ENCODE measurements at places on chromosomes 3 and 15.

DNA sequence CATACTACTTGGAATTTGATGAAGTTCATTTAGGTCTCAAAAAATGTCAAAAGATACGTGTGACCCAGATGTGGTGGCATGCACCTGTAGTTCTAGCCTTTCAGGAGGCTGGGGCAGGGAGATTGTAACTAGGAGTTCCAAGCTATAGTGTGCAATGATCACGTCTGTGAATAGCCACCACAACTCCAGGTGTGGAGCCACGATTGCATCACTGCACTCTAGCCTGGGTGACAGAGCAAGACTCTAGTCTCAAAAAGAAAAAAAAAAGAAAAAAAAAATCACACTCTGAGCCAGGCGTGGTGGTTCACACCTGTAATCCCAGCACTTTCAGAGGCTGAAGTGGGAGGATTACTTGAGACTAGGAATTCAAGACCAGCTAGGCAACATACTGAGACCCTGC lies 14.2 kb downstream of the MAP4 start:
- DNase-seq = no peak

- DNase-seq = no peak
Observed at GRCh38 chr3:51955893-51956770, 951 bp downstream of the GPR62 start.

DNA sequence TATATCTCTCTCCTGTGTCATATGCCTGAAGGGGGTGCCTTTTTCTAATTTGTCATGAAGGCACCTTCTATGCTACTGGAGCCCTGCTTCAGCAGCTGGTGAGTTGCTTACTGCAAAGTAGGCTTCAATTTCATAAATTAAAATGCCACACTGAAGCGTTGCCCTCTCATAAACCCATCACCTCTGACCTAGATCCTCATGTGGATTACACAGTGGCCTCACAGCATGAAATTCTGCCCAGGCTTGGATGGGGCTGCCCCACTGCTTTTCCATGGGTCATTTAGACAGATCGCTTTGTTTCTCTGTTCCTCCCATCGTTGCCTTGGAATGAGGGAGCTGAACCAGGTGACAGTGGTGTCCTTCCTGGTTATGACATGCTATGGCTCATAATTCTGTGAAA lies 131.2 kb downstream of the RPL22L1 start:
- DNase-seq = no peak

DNA sequence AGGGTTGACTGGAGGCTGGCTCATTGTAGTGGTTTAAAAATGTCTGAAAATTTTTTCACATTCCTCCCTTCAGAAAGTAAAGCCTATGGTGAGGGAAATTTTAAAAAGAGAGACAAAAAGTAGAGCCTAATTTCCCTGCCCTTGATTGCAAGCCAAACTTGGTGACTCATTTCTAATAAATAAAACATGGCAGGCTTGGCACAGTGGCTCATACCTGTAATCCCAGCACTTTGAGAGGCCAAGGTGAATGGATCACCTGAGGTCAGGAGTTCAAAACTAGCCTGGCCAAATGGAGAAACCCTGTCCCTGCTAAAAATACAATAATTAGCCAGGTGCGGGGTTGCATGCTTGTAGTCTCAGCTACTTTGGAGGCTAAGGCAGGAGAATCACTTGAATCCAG lies 18.9 kb upstream of the ARRDC4 start:
- no peak for DNase-seq

GRCh38 chr15:35696767-35697231 lies 150.8 kb upstream of the DPH6 start:
- no peak for DNase-seq

- no peak for DNase-seq
Observed at GRCh38 chr3:16249336-16249735, 15.4 kb downstream of the DPH3 start.
